ENCODE measurements at places on chromosomes 12 and 14.
A peak's percentile ranks its signal among the peaks of the same experiment; 100 is the strongest.

GRCh38 chr14:58947814-58948445 lies 240.5 kb upstream of the DAAM1 start:
- no peak for DNase-seq

DNA sequence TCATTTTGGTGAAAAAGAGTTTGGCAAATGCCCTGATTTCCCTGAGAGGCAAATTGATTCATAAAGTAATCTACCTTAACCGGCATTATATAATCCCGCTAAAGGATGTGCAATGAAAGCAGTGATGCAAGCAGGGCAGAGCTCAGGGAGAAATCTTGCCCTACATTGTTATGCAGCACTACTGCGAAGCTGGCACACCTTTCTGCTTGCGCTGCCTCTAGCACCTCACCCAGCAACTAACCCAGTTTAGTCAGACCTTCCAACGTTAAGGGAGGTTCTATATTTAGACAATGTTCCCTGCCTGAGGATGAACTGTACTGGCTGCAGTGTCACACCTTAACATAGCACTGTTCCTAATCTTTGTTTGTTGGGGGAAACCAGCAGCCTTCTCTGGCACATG lies 60.8 kb upstream of the CCDC196 start:
- no peak for DNase-seq

GRCh38 chr14:89723930-89724627 lies 230.5 kb downstream of the EFCAB11 start:
- DNase-seq = no peak

GRCh38 chr14:105527826-105528585 lies 1.6 kb downstream of the TMEM121 start:
- DNase-seq = peak; percentile 72

DNA sequence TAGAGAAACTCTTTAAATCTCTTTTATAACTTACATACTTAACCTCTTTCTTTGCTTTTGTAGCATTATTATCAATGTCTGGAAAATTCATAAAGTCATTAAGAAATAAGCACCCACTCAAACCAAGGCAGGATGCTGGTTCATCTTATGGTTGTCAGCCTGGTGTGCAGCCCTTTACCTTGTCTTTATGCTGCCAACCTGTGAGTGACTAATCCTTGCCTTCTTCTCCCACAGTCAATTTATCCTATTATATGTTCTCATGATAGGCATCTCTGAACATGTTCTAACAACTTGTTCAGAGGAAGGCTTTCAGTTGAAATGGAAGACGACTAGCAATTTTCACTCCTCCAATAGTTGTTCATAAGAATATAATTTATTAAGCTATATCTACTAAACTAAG lies 186.9 kb upstream of the CAND1 start:
- DNase-seq = no peak

DNA sequence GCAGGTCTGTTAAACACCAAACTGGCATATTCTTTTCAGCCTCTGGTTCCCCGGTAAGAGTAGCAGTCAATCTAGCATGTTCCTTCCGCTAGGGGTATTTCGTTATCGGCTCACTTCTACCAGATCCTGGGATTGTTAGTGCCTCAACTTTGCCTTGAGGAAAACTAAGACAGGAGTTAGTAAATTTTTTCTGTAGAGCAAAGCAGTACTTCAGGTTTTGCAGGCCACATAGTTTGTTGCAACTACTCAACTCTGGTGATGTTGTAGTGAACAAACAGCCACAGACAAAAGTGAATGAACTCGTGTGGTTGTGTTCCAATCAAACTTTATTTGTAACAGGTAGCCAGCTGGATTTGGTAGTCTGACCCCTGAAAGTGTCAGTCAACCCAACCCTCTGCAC lies 6.3 kb upstream of the CDH24 start:
- DNase-seq = no peak

DNA sequence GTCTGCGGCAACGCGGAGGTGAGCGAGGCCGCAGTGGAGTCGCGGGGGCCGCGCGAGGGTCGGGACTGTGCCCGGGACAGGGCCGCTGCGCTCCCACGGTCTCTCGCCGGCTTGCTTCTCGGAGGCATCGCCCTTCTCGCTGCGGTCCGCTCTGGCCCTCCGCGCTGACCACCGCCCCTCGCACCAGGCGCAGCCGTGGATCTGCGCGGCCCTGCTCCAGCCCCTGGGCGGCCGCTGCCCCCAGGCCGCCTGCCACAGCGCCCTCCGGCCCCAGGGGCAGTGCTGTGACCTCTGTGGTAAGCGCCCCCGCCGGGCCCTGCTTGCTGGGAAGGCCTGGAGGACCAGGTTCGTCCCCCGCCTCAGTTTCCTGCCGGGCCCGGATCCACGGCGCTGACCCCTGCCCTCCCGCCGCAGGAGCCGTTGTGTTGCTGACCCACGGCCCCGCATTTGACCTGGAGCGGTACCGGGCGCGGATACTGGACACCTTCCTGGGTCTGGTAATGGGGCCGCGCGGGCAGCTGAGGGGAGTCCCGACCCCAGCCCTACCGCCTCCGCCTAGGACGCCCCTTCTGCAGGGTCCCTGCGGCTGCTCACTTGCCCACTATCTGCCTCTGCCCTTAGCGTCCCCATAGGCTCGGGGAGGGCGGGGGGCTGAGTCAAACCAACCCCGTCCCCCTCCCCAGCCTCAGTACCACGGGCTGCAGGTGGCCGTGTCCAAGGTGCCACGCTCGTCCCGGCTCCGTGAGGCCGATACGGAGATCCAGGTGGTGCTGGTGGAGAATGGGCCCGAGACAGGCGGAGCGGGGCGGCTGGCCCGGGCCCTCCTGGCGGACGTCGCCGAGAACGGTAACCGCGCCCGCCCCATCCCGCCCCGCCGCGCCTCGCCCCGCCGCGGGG lies 7.0 kb downstream of the AMN start:
- no peak for DNase-seq

- no peak for DNase-seq
Observed at GRCh38 chr12:113461666-113462065, 10.0 kb downstream of the LHX5 start.

DNA sequence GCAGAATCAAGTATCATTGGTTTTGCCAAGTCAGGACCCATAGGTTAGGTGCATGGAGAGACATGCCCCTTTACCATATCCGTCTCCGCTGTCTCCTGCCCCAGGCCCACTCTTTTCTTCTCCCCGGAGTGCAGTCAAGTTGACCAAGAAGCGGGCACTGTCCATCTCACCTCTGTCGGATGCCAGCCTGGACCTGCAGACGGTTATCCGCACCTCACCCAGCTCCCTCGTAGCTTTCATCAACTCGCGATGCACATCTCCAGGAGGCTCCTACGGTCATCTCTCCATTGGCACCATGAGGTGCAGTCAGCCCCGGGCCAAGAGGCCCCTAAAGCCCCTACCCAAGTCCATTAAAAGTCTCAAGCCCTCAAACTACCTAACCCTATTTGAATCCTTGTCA lies 5.0 kb downstream of the GLI1 start:
- DNase-seq = no peak

DNA sequence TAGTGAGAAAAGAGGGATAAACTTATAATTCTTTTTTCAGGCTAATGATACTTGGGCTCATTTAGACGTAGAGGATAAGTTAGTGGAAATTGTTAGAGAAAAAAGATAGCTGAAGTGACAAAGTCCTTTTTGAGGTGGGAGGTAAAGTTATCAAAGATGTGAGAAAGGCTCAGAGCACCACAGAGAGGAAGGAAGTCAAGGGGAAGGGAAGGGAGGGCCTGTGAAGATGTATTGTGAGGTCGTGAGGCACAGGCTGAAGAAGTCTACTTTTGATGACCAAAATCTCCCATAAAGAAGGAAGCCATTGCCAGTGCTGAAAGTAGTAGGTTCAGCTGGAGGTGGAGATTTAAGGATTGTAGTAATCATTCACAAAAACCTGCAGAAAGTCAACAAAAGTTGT lies 19.4 kb upstream of the PTGDR start:
- no peak for DNase-seq

DNA sequence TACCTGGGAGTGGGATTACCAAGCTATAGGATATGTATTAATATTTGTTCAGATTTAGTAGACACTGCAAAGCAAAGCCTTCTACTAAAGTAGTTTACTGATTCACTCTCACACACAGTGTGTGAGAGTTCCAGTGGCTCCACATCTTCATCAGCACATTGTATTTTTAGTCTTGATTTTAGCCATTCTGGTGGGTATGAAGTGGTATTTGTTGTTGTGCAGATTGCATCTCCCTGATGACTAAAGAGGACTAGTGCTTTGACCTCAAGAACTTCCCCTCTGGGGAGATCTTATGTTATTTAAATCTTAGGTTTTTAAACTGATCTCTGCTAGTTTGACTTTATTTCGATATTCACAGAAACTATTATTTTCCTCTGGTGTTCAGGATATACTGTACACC lies 479.7 kb upstream of the RGS6 start:
- no peak for DNase-seq

- DNase-seq = no peak
Observed at GRCh38 chr12:92899386-92900001, 29.6 kb downstream of the EEA1 start.

DNA sequence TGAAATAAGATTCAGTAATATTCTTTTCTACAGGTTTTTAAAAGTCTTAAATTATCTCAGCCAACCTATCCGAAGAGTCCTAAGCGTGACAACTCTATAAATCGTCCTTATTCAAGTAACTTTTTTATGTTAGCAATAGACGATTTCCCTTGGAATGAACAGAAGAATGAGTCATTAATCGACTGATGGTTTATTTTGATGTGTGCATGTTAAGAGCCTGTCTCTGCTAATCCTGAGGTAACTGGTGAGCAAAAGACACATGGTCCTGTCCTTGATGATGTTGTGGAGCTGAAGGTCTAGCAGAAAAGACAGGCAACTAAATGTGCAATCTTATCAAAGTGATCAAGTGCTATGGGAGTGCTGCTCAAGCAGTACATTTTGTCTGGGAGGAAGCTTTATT lies 80.4 kb downstream of the DAAM1 start:
- DNase-seq = no peak

GRCh38 chr12:66228462-66228861 lies 39.4 kb downstream of the IRAK3 start:
- no peak for DNase-seq

DNA sequence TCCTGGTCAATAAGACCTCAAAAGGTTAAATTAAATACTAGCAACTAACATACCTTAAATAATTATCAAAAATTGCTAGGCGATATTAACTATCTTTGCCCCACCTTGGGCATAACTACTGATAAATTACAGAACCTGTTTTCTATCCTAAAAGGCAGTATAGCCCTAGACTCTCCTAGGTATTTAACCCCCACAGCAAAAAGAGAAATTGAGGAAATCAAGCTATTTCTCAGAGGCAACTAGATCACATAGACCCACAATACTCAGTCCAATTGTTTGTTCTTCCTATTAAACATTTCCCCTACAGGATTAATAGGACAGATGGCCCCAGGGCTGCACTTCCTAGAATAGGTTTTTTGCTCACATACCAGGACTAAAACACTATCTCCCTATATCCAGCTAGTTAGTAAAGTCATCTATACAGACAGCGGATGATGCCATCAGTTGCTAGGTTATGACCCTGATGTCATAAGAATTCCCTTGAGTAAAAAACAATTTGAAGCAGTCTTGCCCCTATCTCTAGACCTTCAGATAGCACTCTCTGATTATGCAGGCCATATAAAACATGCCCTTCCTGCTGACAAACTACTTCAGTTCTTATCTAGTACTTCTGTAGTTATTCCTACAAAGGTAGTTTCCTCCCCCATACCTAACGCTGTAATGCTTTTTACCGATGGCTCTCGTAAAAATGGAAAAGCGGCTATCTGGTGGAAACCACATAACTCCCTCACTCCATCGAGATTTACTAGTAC lies 118.4 kb downstream of the PPHLN1 start:
- no peak for DNase-seq

GRCh38 chr12:20174528-20175175 lies 193.7 kb upstream of the PDE3A start:
- no peak for DNase-seq

DNA sequence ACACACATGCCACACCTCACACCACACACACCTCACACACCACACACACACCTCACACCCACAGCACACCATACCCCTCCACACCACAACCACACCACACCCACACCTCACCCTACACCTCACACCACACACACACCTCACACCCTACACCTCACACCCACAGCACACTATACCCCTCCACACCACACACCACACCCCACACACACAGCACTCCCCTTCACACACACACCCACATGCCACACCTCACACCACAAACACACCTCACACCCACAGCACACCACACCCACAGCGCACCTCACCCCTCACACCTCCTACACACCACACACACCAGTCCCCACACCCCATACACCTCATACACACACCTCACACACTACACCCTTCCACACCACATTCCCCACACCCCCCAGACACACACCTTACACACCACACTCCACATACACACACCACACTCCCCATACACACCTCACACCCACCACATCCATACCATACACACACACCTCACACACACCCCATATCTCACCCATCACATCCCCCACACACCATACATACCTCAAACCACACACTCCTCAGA lies 80.0 kb downstream of the ACTN1 start:
- no peak for DNase-seq

GRCh38 chr14:91232603-91233002 lies 11.9 kb downstream of the GPR68 start:
- DNase-seq = no peak

- no peak for DNase-seq
Observed at GRCh38 chr12:54082397-54082892, 28.8 kb downstream of the HOXC4 start.

DNA sequence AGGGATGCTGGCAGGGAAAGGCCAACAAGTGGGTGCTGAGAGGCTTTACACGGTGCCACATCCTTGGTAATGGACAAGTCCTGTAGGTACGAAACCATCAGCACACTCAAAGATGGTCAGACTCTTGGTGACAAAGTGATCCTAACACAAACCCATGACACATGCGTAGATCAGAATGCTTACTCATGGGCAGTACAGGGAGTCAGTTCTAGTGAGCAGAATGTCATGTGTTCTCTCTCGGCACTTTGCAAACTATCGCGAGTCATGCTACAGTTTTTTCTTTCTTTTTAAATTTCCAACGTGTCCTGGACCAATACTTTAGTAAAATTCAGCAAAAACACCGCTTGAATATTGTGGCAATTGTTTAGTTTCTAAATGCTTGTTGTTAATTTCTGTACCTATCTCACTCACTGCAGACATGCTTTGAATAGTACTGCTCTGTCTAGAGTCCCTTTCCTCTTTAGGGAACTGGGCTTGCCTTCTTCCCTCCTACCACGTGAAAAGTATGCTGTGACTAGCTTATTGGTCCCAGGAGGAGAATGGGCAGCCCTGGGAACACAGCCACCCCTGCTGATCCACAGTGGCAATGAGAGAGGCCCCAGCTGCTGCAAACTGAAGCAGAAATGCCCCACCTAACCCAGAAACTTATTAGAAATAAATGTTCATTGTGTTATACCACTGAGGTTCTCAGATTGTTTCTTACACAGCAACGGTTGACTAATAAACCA lies 62.4 kb downstream of the UBR7 start:
- peak; percentile 21 for DNase-seq

- DNase-seq = no peak
Observed at GRCh38 chr14:102469261-102469660, 40.3 kb downstream of the ANKRD9 start.

GRCh38 chr14:64410084-64410774 lies 22.1 kb downstream of the MTHFD1 start:
- no peak for DNase-seq

- no peak for DNase-seq
Observed at GRCh38 chr12:88153959-88154358, 11.9 kb downstream of the TMTC3 start.

- no peak for DNase-seq
Observed at GRCh38 chr14:34851395-34851794, 23.8 kb downstream of the BAZ1A start.

Data from spinal cord (tissue), 10 donors.